Kidney epithelial cell (primary cell): ENCODE measurements at places on chromosomes 11 and 22.

DNA sequence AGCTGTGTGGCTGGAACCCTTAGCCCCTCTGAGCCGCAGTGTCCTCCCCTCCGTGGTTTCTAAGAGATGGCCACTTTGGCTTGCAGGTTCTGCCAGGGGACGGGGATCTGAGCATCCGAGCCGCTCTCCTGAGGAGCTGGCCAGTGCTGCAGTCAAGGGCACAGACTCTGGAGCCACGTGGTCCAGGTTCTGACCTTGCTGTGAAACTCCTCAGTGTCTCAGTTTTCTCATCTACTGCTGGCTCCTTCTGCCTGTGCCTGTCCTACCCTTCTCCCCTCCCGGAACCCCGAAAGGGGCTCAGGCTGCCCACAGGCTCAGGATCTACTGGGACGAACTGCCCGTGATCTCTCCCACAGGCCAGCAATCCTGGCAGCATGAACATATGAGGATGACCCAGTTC lies 65.4 kb upstream of the TTLL12 start:
- DNase-seq = no peak

DNA sequence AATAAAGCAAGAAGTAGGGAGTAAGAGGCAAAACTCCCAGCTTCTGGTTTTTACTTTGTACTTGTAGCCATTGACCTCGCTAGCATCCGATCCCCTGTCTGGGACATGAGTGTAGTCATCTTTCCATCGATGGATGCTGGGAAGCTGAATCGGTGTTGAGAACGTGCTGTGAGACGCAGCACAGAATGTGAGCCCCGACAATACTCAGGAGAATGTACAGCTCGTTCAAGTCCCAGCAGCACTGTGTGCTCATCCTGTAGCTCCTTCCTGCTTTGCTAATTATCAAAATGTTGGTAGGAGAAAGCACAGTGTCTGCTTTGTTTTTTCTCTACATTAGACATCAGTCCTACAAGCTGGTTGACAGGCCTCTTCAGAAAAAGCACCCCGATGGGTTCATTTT lies 56.6 kb downstream of the JAM3 start:
- no peak for DNase-seq

- no peak for DNase-seq
Observed at GRCh38 chr11:14549891-14550290, 29.7 kb upstream of the PSMA1 start.

GRCh38 chr22:38017272-38017920 lies 33.0 kb upstream of the SOX10 start:
- DNase-seq = no peak
